ENCODE measurements at places on chromosomes 7 and 10. TPM values are rescaled to one million over a fixed set of nuclear protein-coding genes. Genes with fewer than 3 reads are reported as not detected.

The FAM25A gene
- total RNA-seq = not detected

The AMZ1 gene
- not detected for total RNA-seq

The ANLN gene
- 181 TPM for total RNA-seq

The TMEM225B gene
- total RNA-seq = 0.17 TPM

The NRCAM gene
- 3.0 TPM for total RNA-seq

All from bronchus fibroblast of lung (primary cell).